Glutamatergic neuron (in vitro differentiated cells): ENCODE measurements at places on chromosomes 5 and 9.

GRCh38 chr9:128246471-128246870, 29.3 kb downstream of the GOLGA2 start:
- DNase-seq, result no peak

DNA sequence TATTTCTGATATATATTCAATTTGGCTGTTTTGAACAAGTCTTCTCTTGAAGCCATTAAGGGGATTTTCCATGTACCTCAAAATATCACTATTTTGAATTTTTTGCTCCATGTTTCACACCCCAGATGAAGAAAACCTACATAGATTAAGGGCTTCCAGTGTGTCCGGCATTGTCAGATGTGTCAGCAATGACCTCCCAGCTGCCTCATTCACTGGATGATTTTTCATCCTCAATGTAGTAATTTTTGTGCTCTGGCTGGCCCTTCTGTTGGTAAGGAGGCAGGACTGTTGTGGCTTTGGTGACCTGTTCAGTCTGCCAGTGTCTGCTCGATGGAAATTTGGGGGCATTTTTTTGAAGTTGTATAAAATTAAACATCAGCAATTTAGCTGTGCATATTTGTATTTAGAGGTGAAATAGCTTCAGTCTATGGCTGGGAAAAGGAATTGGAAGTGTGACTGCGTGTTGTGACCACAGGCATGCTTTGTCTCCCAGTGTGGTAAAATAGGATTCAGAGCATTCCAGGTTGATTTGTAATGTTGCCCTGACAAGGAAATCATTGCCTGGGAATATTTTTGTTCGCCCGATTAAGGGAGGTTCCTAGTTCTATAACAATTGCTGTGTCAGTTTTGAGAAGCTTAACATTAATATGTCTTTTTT, 312.4 kb downstream of the ARHGEF28 start:
- DNase-seq, result no peak

DNA sequence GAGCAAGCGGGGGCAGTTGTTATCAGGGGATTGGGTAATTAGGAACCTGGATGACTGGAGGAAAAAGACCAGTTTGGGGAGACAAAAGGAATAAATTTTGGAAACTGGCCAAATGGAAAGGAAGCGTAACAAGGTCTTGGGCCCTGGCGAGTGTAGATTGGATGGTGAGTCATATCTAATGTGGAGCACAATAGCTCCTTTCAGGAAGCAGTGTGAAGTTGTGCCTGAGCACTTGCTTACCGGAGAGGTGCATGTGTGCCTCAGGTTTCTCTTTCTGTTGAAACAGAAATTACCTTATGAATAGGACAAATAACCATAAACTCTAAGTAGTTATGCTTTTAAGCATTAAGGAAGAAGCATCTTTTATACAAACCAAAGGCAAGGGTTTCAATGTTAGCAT, 176.4 kb downstream of the KIF4B start:
- DNase-seq, result no peak

GRCh38 chr9:738209-738915, 103.1 kb upstream of the DMRT1 start:
- DNase-seq, result no peak

DNA sequence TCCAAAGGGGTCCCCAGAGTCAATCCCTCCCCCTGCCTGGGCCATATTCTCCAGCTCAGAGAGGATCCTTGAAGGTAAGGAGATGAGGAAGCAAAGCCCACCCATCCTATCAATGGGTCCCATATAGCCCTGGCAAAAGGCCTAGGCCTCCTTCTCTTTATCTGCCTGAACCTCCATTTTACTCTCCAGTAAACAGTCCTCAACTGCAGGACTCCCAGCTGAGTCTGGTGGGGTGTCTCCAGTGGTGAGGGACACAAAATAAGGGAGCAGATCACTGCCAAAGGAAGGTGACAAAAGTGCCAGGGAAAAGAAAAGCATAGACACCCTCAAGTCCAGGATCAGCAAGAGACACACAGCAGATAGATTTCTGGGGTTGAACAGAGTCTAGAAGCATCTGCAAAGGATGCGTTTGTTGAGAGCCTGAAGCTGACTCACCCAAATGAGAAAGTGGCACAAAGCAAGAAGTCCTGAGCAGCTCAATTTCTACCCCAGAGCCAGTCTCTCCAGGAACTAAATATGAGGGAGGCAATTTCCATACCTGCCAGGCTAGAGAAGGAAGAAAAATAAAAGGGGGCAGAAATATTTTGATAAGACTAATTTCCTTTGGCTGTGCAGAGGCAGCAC, 2.7 kb upstream of the EBF1 start:
- DNase-seq, result no peak
